Upper lobe of left lung (tissue), 6 donors: ENCODE measurements at places on chromosomes 7 and 10.

- no peak for DNase-seq
Observed at GRCh38 chr7:122380992-122381391, 76.4 kb upstream of the FEZF1 start.

- no peak for DNase-seq
Observed at GRCh38 chr10:102608487-102608886, 35.8 kb upstream of the TRIM8 start.

DNA sequence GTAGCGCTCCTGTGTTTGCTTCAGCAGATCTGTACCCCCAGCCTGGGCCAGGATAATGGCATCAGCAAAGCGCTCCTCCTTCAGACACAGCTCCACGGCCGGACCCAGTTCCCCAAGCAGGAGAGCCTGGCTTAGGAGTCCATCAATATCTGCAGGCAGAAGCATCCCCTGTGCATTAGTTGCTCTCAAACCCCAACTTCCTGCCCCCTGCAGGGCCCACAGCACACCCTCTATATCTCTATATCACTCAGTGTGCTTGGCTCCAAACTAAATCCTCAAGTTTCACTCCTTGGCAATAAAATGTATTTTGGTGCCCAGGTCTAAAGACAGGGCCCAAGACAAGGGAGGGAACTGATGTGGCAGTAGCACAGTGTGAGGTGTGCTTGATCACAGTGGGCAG, 21.6 kb downstream of the SEC31B start:
- no peak for DNase-seq

- no peak for DNase-seq
Observed at GRCh38 chr7:133698127-133698526, 429.0 kb upstream of the LRGUK start.

DNA sequence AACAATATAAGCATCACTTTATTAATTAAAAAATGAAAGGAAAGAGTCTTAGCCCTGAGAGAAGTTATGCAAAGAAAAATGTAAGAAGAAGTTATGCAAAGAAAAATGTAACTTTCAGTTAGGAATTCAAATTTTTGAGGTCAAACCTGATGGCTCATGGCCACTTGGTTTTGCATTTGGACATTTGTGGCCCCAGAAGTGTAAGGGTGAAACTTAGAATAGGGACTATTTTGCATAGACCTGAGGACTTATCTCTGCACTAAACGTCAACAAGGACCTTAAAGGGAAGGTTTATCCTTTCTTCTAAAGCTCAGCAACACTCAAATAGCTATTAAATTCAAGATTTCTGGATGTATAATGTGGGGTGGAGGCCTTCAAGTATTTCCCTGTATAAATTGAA, 724.5 kb upstream of the POT1 start:
- DNase-seq = no peak

DNA sequence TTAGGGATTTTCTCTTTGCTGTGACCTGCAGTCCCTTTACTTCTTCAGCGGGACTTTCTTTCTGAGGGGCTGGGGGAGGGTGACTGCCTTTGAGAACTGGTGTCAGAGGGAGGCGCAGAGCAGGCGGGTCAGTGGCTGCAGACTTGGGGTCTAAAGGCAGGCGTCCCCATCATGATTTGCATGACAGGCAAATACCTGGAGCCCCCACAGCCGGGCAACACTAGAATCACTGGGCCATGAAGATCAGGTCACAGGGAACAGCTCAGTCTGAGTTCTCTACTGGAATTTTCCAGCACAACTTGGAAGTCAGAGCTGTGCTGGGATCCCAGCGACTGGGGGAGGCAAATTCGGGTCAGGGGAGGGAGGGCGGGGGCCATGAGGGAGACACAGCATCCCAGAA, 29.2 kb upstream of the PITRM1 start:
- DNase-seq = no peak

DNA sequence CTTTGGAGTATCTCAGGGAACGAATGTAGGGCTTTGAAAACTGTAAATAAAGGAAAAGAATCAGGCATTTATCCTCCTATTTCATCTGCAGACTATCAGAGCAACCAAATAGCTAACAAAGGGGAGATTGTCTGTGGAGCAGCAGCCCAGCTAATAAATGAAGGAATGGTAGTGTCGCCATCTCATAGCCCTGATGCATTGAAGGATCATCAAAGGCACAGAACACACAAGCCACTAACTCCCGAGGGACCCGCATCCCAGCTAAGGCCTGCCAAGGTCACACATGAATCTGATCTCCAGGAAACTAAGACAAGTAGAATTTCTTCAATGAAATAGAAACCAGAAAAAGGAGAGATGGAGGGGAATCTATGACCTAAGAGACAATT, 38.2 kb downstream of the CALML5 start:
- no peak for DNase-seq

DNA sequence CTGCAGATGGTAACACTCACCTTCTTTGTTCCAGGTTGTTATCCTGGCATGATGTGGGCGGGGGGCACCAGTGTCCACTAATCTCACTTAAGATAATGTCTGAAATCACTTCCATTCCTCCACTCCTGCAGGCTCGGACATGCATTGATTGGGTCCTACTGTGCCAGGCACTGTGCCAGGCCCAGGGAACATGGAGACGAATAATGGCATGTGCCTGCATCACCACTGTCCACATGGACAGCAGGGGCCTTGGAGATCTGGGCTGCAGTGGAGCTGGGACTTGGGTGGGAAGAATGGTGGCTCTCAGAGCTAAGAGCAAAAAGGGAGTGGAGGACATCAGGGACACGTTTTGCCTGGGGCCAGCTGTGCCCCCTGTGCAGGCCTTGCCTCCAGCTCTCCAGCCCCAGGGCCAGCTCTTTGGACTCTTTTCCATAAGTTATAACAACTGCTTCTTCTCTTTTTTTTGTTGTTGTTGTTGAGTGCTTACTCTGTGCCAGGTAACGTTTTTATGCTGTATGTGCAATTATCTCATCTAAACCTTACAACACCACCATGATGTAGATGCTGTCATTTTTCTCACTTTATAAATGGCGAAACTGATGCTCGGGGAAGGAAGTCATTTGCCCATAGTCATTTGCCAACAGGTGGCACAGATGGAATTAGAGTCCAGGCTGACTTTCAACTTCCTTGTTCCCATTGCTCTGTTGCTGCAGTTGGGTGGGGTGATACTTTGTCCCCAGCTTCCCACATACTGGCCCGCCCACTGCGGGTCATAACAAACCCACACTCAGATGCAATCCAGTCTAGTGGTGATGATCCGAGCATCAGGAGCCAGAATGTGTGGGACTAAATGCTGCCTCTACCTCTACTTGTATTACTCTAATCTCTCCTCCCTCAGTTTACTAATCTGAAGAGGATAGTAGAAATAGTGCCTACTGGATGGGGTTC, 19.1 kb downstream of the PLPP4 start:
- no peak for DNase-seq

DNA sequence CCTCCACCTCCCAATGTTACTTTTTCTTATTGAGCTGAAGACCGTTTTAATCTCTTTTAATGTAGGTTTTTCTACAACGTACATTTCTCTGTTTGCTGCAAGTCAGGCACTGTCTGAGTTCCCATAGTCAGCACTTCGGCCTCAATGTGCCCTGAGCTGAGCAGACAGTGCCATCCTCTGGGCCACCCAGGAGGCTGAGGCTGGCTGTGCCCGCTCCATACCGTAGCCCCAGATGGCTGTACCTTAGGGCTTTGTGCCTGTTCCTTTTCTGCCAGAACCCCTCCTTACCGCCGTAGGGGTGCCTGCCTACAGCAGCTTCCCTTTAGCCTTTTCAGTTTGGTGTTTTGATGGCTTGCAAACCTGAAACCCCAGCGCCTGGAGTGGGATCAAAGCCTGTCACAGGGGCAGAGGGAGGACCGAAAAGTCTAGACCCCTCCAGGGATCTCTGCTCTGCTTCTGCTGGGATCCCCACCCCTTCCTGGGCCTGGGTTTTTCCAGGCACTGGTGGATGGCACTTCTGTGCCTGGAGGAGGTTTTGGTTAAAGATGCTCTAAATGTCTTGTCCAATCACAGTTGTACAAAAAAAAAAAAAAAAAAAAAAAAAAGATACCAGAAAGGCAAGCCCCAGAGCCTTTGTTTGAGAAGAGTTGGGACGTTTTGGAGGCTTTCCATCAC, 9.0 kb downstream of the AGAP3 start:
- no peak for DNase-seq

- DNase-seq = no peak
Observed at GRCh38 chr7:43104874-43105520, 7.5 kb upstream of the HECW1 start.

GRCh38 chr10:85967594-85967993, 399.0 kb downstream of the GRID1 start:
- DNase-seq = no peak

DNA sequence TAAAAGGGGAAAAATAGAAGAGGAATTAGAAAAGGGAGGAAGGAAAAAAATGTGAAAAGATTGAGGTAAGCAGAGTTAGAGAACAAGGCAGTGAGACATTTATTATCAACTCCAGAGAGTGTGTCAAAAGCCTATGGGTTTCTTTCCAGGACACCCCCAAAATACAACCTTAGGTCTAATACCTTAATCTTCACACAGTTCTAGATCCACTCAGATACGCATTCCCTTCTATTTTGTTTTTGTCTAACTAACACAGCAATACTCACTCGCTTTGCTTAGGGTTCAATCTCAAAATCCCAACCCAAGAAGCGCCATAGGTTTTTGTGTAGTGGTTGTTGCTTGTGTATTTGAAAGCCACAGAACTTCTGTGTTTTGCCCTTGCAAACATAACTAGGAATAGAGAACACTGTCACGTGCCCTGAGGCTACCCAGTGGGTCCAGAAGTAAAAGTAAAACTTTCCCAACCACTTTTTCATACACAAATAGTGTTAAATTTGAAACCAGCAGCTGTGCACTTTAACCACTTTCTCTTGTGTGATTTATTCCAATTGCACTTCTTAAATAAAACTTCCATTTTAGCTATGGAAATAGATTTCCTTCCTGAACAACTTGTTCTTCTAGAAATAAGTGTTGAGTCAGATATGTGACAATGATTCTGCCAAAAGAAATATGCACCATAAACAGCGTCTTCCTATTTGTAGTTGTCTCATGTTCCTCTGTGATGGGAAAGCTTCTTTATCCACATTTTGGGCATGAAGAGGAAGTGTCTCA, 414.7 kb upstream of the GHITM start:
- DNase-seq = no peak

GRCh38 chr7:132472463-132473120, 103.7 kb downstream of the PLXNA4 start:
- no peak for DNase-seq

DNA sequence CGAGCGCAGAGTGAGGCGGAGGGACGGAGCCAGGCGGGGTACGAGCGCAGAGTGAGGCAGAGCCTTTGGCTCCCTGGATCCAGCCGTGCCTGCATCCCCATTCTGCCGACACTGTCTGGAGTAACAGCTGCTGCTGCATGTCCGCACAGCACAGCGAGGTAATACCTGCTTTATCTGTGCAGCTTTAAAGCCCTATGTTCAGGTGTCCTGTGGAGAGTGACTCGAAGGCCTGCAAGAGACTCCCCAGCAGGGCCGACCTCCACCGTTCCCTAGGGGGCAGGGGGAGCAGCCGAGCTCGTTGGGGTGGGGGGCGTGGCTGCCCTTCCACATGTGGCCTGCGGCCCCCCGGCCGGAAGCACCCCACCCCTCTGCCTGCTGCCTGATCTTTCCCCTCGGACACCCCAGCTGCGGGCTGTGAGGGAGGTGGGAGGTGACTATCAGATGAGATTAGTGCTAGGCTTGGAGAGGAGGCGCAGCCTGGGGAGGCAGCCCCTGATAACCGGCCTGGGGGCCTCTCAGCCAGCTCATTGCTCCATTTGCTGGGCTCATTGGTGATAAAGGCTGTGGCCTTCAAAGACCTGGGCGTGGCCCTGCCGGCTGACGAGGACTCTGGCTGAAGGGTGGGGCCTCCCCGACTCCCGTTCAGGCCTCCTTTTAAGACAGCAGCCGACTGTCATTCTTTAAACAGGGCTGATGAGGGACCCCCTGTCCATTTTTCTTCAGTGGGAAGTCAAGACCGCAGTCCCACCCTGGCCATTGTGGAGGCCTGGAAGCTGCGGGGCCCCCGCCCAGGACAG, 8.0 kb downstream of the VENTX start:
- DNase-seq = peak; percentile 76

DNA sequence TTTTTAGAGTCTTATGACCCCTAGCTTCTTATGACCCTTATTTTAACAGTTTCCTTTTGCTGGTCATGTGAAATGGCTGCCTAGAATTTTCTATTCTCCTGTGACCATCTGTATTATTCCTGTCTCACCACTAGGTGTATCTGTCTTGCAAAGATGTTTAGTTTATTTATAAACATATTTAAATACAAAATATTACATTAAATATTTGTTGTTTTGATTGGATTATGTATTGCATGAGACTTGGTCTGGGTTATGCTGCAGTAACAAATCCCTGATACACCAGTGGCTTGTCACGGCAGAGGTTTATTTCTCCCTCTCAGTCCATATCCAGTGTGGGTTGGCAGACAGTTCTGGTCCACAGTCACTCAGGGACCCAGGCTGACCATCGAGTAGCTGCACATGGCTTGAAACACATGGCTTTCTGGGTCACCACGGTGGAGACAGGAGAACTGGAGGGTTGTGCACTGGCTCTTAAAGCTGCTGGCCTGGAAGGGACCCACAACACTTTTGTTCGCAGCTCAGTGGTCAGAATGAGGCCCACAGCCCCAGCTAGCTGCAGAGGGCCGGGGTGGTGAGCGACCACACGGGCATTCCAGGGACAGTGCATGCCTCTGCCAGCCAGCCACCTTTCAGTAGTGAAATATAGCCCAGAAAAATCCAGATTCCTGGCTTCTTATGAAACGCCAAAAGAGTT, 7.4 kb downstream of the RASSF4 start:
- DNase-seq = peak; percentile 18

- no peak for DNase-seq
Observed at GRCh38 chr10:26528715-26529393, 90.7 kb downstream of the APBB1IP start.

DNA sequence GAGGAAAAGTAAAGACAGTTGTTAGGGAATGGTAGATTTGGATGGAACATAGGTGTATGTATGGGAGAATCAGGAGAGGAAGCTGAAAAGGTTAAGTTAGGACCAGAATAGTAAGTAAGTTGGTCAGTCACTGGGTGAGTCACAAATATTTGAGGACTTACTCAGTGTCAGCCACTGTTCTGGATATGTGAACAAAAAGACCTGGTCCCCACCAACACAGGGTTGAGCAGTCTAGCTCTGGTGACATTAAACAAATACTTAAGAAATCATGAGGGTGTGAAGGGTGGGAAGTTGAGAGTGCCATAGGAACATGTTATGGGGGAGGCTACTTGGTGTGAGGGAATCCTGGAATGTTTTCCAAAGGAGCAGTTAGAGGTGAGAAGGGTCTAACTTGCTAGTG, 246.9 kb downstream of the PTEN start:
- no peak for DNase-seq

- peak; percentile 19 for DNase-seq
Observed at GRCh38 chr7:150945171-150945852, 32.8 kb downstream of the KCNH2 start.

DNA sequence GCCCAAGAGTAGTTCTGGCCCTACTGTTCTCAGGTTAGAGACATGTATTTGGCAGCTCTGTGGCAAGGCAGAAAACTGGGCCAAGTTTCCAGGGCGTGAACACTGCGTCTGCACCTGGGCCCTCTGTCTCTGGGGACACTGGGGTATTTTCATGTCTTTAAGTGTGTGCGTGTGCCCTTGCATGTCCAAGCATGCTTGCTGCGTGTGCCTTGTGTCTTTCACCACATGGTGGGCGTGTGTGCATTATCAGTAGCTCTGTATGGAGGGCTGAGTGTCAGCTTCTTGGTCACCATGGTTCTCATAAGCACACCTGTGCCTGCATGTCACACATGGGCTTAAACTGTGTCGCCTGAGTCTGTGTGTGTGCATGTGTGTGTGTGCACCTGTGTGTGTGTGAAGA, 69.3 kb downstream of the HIPK2 start:
- no peak for DNase-seq
